ENCODE measurements at places on chromosomes 5 and 9. TPM values are rescaled to one million over a fixed set of nuclear protein-coding genes. Genes with fewer than 3 reads are reported as not detected.
A peak's percentile ranks its signal among the peaks of the same experiment; 100 is the strongest.

GRCh38 chr5:156824800-156825199 is 25.3 kb upstream of the PPP1R2B start:
- H3K27me3 ChIP-seq: no peaks in the 10 kb centered on the region
- no peak overlapping the region for H3K4me3 ChIP-seq
- no peak overlapping the region for H3K27ac ChIP-seq
- no peak for DNase-seq
- H3K36me3 ChIP-seq: no peaks in the 10 kb centered on the region

DNA sequence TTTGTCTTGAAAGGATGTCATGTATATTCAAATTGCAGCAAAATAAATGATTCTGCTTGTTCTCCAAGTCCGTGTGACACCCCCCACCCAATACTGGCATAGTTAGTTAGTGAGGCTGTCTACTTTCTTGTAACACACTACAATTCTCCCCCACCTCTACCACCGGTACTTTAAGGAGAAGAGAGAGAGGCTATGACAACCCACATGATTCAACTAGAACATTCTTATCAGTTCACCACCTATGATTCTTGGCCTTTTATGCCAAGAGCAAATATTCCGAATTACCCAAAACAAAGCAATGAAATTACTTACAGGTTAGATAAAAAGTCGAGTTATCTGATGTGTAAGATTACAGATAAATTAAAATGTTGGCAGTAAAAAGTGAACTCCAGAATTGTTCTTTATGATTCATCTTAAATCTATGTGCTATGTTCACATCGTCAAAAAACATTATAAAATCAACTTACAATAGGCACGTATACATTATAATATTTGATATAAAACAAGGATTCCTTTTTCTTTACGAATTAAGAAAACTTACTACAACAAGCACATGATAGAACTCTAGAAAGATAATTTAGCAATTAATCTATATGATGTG is 14.4 kb downstream of the MEF2C start:
- no peak overlapping the region for H3K27ac ChIP-seq
- H3K4me1 ChIP-seq: no peaks in the 10 kb centered on the region
- H3K36me3 ChIP-seq: no peaks in the 10 kb centered on the region
- no peak overlapping the region for H3K4me3 ChIP-seq
- no peaks in the 10 kb centered on the region for H3K27me3 ChIP-seq

GRCh38 chr9:81069038-81069795 is 620.1 kb downstream of the TLE1 start:
- H3K4me3 ChIP-seq: no peak overlapping the region
- no peak for DNase-seq
- no peaks in the 10 kb centered on the region for H3K27me3 ChIP-seq
- H3K4me1 ChIP-seq: no peaks in the 10 kb centered on the region
- no peaks in the 10 kb centered on the region for H3K36me3 ChIP-seq

GRCh38 chr5:176574297-176574591 is 25.1 kb downstream of the CDHR2 start:
- DNase-seq: no peak
- no peak overlapping the region for H3K27ac ChIP-seq

GRCh38 chr9:7137040-7137439 is 379.3 kb downstream of the KDM4C start:
- no peak overlapping the region for H3K27ac ChIP-seq
- H3K36me3 ChIP-seq: no peaks in the 10 kb centered on the region
- no peaks in the 10 kb centered on the region for H3K4me1 ChIP-seq
- no peak for DNase-seq
- H3K27me3 ChIP-seq: no peaks in the 10 kb centered on the region

GRCh38 chr9:114936581-114936980 is 6.2 kb upstream of the TNFSF8 start:
- no peak overlapping the region for H3K27ac ChIP-seq
- H3K4me3 ChIP-seq: no peak overlapping the region
- no peaks in the 10 kb centered on the region for H3K36me3 ChIP-seq
- H3K27me3 ChIP-seq: no peaks in the 10 kb centered on the region

DNA sequence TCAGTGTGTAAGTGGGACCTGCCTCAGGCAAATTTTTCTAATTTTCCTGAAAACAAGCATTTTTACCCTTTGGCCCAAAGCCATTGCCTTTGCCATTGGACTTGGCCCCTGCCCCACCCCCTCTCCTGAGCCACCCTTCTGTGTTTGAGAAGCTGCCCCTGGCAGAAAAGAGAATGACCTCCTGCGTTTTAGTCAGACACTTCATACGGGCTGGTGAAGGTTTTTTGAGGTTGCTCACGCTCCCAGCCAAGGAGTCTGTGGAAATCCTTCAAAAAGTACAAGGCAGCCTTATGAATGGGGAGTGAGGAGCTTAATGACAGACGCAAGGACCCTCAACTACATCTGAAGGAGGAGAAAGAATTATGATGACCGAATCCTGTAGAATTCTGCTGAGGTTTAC is 308.9 kb downstream of the SLIT3 start:
- H3K4me1 ChIP-seq: no peaks in the 10 kb centered on the region
- no peaks in the 10 kb centered on the region for H3K36me3 ChIP-seq
- H3K4me3 ChIP-seq: no peak overlapping the region
- no peaks in the 10 kb centered on the region for H3K27me3 ChIP-seq

The PFN3 gene
- total RNA-seq: not detected

The ZBTB5 gene
- 7.0 TPM for total RNA-seq

The COL5A1 gene
- total RNA-seq: 0.13 TPM

- DNase-seq: no peak
- no peak overlapping the region for H3K27ac ChIP-seq
- no peaks in the 10 kb centered on the region for H3K27me3 ChIP-seq
These were observed 15.8 kb downstream of the VAV2 start for GRCh38 chr9:133976191-133976861.

DNA sequence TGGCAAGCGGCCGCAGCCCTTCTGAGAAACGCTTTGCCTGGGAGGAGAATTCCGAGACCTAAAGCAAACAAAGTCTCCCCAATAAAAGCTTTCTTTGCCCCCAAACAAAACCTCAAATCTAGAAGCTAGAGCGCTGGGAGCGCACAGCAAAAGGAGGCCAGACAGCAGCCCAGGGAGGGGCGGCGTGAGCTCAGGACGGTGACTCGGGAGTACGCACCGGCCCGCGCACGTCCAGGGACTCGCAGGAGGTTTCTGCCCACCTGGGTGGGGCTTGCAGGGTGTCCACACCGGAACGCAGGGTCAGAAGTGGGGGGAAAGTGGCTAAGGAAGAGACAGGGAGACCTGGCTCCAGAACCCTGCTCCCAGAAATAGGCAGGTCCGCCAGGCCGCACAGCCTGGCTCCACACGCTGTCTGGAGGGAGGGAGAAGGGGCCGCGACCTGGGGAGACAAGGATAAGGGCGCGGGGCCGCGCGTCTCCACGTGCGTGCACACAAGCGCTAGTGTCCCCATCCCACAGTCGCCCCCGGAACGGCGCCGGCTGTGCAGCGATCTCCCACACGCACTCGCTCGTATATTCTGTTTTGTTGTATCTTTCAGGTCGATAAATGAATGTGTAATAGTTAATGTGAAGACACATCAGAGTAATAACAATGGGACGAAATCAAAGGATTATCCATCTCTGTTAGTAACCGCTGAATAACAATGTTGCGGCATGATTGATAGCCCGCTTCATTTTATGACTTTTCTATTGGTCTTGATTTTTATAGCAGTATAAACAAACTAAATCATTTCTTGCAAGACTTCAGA is 2.3 kb upstream of the OTP start:
- peaks cover 94% of the 10 kb centered on the region for H3K27me3 ChIP-seq
- no peak for DNase-seq
- H3K36me3 ChIP-seq: no peaks in the 10 kb centered on the region
- H3K4me3 ChIP-seq: no peak overlapping the region
- H3K27ac ChIP-seq: no peak overlapping the region
- peaks cover 17% of the 10 kb centered on the region for H3K4me1 ChIP-seq

The GMCL2 gene
- not detected for total RNA-seq

- H3K27me3 ChIP-seq: no peaks in the 10 kb centered on the region
- H3K4me3 ChIP-seq: no peak overlapping the region
- no peaks in the 10 kb centered on the region for H3K4me1 ChIP-seq
- H3K36me3 ChIP-seq: no peaks in the 10 kb centered on the region
- no peak for DNase-seq
- no peak overlapping the region for H3K27ac ChIP-seq
These were observed 9.7 kb downstream of the RGMB start for GRCh38 chr5:98783051-98783649.

GRCh38 chr5:172096207-172096940 is 89.9 kb upstream of the FBXW11 start:
- H3K27me3 ChIP-seq: no peaks in the 10 kb centered on the region
- DNase-seq: no peak
- H3K4me1 ChIP-seq: no peaks in the 10 kb centered on the region
- H3K27ac ChIP-seq: no peak overlapping the region

DNA sequence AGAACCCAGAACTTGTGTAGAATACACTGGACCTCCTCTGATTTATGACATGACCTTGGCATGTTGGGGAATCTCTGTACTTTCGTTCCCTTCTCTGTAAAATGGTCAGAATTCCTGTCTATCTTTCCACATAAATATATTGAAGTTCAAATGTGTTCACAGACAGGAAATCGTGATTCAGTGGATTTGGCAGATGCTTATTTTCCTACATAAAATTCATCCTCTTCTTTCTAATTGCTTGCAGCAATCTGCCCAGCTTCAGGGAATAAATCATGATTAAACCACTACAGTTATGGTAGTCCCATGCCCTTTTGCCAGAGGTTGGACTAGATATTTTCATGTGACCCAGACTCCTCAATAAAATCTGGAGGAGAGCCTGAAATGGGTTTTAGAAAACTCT is 52.1 kb upstream of the ARL15 start:
- no peak overlapping the region for H3K4me3 ChIP-seq
- H3K36me3 ChIP-seq: no peaks in the 10 kb centered on the region
- H3K4me1 ChIP-seq: no peaks in the 10 kb centered on the region
- no peak overlapping the region for H3K27ac ChIP-seq
- DNase-seq: no peak
- H3K27me3 ChIP-seq: no peaks in the 10 kb centered on the region

GRCh38 chr5:7016999-7017747 is 303.9 kb downstream of the TENT4A start:
- H3K36me3 ChIP-seq: no peaks in the 10 kb centered on the region
- no peak overlapping the region for H3K27ac ChIP-seq
- no peak overlapping the region for H3K4me3 ChIP-seq
- H3K27me3 ChIP-seq: no peaks in the 10 kb centered on the region
- no peaks in the 10 kb centered on the region for H3K4me1 ChIP-seq

DNA sequence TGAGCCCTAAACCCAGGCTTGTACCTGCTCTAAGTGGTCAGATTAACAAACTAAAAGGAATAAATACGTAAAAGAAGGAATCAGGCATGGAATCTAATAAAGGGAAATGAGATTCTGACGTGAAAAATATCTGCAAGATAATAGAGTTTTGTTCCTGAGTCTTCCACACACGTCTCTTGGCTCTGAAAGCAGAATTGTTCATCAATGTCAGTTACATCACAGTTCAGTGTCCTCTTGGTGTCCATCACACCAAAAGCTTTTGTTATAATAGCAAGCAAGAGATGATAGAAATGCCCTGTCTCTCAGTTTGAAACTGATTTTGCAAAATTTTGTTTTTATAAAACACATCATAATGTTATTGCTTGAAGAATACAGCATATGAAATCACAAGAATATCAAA is 34.7 kb upstream of the NMUR2 start:
- no peak overlapping the region for H3K27ac ChIP-seq
- DNase-seq: no peak
- H3K4me1 ChIP-seq: no peaks in the 10 kb centered on the region
- no peak overlapping the region for H3K4me3 ChIP-seq

GRCh38 chr9:87889882-87890252 is 7.2 kb downstream of the SPATA31E1 start:
- H3K27ac ChIP-seq: no peak overlapping the region
- no peaks in the 10 kb centered on the region for H3K4me1 ChIP-seq
- no peak for DNase-seq

GRCh38 chr5:54547711-54548250 is 30.2 kb downstream of the SNX18 start:
- H3K27me3 ChIP-seq: no peaks in the 10 kb centered on the region
- no peaks in the 10 kb centered on the region for H3K36me3 ChIP-seq
- no peak overlapping the region for H3K27ac ChIP-seq
- no peak overlapping the region for H3K4me3 ChIP-seq
- H3K4me1 ChIP-seq: no peaks in the 10 kb centered on the region

DNA sequence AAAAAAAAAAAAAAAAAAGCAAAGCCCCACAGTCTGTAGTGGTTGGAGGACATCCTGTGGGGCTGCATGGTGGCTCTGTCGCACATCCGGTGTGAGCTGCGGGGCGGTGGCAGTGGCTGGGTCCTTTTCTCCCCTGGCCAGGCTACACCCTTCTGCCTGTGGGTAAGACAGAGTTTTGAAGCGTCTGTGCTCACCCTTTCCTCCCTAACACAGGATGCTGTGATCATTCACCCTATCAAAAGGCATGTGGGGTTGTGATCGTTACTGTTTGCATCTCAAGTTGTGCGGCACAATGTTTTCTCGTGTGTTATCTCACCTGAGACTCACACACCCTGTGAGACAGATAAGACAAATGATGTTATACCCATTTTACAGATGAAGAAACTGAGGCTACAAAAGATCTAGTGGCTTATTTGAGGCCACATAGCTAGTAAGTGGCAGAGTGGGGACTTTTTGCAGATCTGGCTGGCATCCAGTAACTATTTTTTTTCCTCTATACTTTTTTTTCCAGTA is 17.5 kb downstream of the IRF1 start:
- H3K4me3 ChIP-seq: no peak overlapping the region
- H3K27ac ChIP-seq: peak overlapping the region; percentile 62
- peak; percentile 81 for DNase-seq

GRCh38 chr9:81108391-81108790 is 581.0 kb downstream of the TLE1 start:
- no peak overlapping the region for H3K4me3 ChIP-seq
- no peak overlapping the region for H3K27ac ChIP-seq
- no peaks in the 10 kb centered on the region for H3K4me1 ChIP-seq
- DNase-seq: no peak
- no peaks in the 10 kb centered on the region for H3K36me3 ChIP-seq

DNA sequence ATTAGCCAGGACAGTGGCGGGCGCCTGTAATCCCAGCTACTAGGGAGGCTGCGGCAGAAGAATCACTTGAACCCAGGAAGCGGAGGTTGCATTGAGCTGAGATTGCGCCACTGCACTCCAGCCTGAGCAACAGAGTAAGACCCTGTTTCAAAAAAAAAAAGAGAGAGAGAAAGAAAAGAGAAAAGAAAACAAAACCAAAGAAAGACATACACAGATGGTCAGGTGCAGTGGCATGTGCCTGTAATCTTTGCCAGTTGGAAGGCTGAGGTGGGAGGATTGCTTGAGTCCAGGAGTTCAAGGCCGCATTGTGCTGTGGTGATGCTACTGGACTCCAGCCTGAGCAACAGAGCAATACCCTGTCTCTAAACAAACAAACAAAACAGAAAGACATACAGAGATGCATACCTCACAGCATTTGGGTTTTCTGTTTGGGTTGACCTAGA is 10.0 kb upstream of the PSAT1 start:
- H3K4me1 ChIP-seq: no peaks in the 10 kb centered on the region
- no peaks in the 10 kb centered on the region for H3K27me3 ChIP-seq
- H3K36me3 ChIP-seq: no peaks in the 10 kb centered on the region
- no peak for DNase-seq
- no peak overlapping the region for H3K4me3 ChIP-seq
- no peak overlapping the region for H3K27ac ChIP-seq

GRCh38 chr5:76974785-76975184 is 21.9 kb downstream of the CRHBP start:
- H3K4me1 ChIP-seq: no peaks in the 10 kb centered on the region
- H3K27me3 ChIP-seq: no peaks in the 10 kb centered on the region
- no peak overlapping the region for H3K27ac ChIP-seq
- H3K36me3 ChIP-seq: no peaks in the 10 kb centered on the region
- no peak overlapping the region for H3K4me3 ChIP-seq

- no peaks in the 10 kb centered on the region for H3K36me3 ChIP-seq
- H3K27ac ChIP-seq: no peak overlapping the region
- no peak for DNase-seq
- H3K4me3 ChIP-seq: no peak overlapping the region
These were observed 6.5 kb downstream of the STOM start for GRCh38 chr9:121363622-121363961.

All from CD8-positive, alpha-beta memory T cell (primary cell).